ENCODE measurements at places on chromosomes 1 and 21. TPM values are rescaled to one million over a fixed set of nuclear protein-coding genes. Genes with fewer than 3 reads are reported as not detected.
A peak's percentile ranks its signal among the peaks of the same experiment; 100 is the strongest.

- DNase-seq, result no peak
These were observed 20.8 kb upstream of the RGS2 start for GRCh38 chr1:192787914-192788585.

DNA sequence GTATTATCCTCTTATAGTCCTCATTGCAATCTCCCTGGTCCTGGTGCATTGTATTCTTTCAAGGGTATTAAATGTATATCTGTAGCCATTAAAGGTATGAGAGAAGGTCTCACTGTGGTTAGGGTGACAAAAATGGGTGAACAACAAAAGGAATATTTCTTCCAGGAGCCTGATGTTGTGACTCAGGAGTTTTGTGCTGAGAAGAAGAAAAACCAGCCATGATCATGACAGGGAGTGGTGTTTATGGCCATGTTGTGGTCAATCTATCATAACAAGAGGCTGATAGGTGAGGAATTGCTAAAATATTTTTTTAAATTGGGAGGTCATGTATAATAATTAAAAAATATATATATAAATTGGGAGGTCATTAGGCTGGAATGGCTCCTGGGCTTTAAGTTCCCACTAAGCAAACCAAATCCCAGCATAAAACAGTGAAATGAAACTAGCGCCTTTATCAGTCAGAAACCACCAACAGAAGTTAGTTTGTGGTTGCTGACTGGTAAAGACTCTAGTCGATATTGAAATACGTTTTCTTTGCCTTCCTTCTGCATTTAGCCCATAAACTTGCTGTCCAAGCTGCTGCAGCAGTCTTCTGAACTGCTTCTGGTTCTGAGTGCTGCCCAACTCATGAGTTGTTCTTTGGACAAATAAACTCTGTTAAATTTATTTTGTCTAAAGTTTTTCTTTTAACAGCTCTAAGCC is 60.3 kb downstream of the TBX19 start:
- no peak for DNase-seq

GRCh38 chr1:146036241-146036964 is 14.9 kb upstream of the HJV start:
- DNase-seq, result no peak

The LSM10 gene
- total RNA-seq, result 32.1 TPM

DNA sequence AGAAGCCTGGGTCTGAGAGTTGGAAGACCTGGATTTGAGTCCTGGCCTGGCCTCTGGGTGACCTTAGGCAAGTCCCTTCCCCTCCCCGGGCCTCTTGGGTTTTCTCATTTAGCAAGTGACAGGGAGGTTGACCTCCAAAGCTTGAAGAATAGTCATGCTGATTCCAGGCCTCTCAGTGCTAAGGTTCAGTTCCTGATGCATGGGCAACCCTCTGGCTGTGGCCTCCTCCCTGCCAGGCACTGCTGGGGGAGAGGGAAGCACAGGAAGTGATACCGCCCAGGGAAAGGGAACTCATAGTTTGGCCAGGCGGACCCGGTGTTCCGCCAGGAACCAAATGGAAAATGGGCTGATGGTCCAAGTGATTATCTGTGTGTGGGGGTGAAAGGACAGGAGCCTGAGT is 23.6 kb upstream of the WASF2 start:
- DNase-seq, result no peak

DNA sequence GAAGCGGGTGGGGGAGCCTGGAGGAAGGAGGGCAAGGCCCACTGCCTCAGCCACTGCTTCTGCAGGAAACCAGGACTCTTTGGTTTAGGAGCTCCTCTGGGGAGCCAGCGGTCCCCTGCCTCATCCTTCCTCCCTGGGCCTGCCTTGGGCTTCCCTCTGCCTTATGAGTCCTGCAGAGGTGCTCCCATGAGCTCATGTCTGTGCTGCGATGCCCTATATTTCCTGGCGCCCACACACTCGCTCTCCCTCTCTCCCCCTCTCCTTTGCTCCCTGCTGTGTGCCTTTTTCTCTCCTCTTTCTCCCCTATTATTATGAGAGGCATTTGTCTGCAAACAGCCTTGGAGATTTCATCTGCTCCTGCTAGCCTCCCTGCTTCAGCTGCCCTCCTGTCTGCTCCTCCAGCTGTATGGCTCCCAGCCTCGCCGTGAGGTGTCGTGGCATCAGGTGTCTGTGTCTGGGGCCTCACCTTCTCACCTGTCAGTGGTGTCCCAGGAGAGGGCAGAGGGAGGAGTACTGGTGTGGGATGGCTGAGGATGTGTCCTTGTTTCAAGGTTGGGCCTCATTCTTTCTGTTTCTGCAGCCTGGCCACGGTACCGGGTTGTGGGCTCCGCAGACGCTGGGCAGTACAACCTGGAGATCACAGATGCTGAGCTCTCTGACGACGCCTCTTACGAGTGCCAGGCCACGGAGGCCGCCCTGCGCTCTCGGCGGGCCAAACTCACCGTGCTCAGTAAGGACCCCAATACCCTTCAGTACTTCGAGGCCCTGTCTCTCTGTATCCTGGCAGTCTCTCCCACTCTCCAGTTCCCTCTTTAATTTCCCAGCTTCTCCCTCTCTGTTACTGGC is 84.2 kb downstream of the KIRREL1 start:
- DNase-seq, result no peak

GRCh38 chr1:182615468-182616129 is 11.4 kb upstream of the RGS16 start:
- DNase-seq, result peak; percentile 66

The OR2L13 gene
- total RNA-seq, result not detected

- no peak for DNase-seq
These were observed 86.2 kb downstream of the PTPRC start for GRCh38 chr1:198725090-198725489.

- DNase-seq, result no peak
These were observed 74.2 kb upstream of the NGF start for GRCh38 chr1:115412286-115412685.

DNA sequence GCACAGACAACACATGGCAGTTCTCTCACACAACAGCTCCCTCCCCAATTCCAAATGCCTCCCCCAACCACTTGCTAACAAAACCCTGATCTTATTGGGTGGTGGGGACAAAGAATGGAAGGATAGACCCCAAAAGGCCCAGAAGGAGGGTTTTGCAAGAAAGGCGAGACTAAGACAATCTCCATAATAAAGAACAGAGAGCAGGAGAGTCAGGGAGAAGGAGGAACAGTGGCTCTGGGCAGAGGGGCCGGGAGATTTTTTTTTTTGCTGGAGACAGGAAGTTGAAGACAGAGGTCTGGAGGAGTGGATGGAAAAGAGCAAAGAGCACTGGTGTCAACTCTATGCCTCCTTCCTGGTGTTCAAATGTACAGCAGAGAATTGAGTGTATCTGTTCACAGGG is 6.5 kb upstream of the C1QA start:
- DNase-seq, result no peak

The XCL1 gene
- not detected for total RNA-seq

DNA sequence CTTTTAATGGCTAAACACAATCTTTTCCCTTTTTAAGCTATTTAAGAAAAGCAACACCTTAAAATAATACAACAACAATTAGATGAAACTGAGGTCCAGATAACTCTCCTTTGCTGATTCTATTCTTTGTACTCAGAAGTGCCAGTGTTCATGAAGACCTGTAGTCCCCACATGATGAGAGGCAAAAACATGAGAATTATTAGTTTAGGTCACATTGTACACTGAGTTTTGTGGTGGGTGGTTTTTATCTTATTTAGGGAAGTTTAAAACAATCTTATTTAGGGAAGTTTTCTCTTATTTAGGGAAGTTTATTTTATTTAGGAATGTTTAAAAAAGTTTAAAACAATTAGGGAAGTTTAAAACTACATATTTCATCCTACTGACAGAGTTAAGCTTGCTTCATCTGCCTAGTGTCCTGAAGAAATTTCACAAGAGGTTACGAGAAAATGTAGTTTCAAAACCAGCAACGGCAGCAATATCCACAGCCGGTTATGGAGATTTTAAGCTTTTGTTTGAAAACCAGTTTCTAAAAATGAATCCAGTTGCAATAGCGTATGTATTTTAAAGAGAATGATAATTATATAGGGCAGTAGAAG is 7.8 kb upstream of the OR14I1 start:
- DNase-seq, result no peak

GRCh38 chr1:94550800-94551241 is 9.3 kb upstream of the F3 start:
- DNase-seq, result no peak

The CA6 gene
- not detected for total RNA-seq

The NRAS gene
- 27.5 TPM for total RNA-seq

The CNST gene
- total RNA-seq, result 68.5 TPM

DNA sequence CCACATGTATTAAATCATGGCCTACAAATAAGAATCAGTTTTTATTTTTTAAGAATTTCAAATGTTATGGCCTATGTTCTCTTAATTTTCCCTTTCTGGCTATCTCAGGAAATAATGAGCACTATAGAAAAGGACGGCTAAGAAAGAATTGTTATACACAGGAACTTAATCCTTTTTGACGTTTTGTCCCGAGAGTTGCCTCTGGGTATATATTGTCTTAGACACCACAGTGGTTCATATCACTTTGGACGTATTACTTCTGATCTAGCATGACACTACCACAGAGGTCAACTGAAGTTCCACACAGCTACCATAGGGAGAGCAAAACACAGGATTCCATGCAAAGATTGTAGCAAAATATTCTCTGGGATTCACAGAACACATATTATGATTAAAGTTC is 307.6 kb downstream of the VAV3 start:
- DNase-seq, result no peak

GRCh38 chr1:33143176-33143575 is 38.7 kb downstream of the TRIM62 start:
- no peak for DNase-seq

DNA sequence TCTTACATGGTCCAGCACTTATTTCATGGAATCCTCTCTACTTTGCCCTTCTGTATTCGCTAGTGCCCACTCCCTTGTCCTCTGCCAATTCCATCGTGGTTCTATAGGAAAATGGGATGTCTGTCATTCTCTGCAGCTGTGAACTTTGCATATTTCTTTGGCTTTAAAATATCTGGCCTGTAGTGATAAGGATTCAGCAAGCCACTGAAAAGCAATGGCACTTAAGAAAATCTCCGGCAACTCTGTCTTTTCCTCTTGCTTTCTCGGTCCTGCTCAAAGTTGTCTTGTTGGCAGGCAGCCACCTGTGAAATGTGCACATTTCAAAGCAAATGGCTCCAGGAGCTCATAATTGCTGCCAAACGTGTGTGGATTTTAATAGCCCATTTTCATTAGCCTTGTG is 91.8 kb downstream of the CHD1L start:
- DNase-seq, result no peak

DNA sequence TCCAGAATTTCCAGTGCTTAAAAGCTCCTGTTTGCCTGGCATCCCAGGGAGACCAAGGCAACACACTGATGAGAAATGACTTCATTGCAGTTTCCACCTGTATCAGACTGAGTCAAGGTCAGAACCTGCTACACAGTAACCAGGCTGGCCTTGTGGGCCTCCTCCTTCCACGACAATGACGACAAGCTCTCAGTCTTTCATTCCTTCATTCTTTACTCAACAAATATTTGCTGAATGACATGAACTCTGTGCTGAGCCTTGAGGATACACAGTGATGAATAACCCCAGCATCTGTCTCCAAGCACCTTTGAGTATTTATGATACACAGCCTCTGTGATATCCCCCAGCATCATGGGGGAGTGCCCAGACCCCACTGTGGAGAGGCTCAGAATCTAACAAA is 8.9 kb upstream of the LCE5A start:
- DNase-seq, result no peak

The DDAH1 gene
- total RNA-seq, result 50.3 TPM

The GSTM5 gene
- not detected for total RNA-seq

All from Peyer's patch (tissue), 4 donors.